ENCODE measurements at places on chromosomes 5 and 9.

GRCh38 chr5:112186401-112186990 is 232.6 kb downstream of the EPB41L4A start:
- peak; percentile 17 for DNase-seq

- no peak for DNase-seq
Observed at GRCh38 chr5:155826611-155827507, 500.1 kb upstream of the SGCD start.

DNA sequence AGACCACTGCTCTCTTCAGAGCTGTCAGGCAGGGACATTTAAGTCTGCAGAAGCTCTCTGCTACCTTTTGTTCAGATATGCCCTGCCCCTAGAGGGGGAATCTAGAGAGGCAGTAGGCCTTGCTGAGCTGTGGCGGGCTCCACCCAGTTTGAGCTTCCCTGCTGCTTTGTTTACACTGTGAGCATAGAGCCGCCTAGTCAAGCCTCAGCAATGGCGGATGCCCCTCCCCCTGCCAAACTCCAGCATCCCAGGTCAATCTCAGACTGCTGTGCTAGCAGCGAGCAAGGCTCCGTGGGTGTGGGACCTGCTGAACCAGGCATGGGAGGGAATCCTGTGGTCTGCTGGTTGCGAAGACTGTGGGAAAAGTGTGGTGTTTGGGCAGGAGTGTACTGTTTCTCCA is 59.9 kb downstream of the CAVIN4 start:
- DNase-seq: no peak

DNA sequence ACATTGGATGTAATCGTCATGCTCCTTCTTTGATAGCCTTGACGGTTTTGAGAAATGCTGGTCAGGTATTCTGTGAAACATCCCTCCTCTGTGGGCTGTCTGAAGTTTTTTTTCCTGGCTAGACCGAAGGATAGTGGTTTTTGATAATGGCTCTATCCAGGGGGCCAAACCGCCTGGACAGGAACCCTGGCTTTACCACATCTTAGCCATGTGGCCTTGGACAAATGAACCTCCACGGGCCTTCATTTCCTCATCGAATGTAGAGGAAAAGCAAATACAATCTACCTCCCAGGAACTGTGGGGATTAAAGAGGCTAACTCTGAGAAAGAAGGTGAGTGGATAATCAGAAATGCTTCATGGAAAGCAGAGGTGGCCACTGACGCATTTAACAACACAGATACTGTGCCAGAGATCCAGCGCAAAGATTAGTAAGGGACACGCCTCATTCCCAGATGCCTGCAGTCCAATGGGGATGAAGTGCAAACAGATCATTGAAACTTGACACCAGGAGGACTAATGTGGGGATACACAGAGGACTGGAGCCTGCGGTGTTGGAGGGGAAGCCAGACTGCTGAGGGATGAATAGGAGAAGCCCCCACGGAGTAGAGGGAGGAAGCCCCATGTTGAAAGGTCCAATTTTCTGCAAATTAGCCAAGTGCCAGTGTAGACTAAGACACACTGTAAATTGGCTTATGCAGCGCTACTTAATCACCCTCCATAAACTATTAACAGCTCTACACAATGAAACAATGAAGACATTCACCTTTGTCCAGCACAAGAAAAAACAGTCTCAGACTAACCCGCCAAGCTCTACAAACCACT is 41.6 kb downstream of the MYO10 start:
- DNase-seq: no peak

DNA sequence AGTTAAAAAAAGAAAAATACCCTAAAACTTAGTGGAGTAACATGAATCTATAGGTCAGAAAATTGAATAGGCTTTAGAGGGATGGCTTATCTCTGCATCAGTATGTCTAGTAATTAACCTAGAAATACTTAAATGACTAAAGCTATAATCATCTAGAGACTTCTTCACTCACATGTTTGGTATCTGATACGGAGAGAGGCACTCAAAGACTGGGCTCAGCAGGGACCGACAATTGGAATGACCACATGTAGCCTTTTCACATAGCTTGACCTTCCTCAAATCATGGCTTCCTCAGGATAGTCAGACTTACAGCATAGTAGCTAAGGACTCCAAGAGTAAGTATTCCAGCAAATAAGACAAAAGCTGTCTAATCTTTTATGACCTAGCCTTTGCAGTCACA is 105.3 kb upstream of the RORB start:
- no peak for DNase-seq

GRCh38 chr5:178203670-178204181 is 607 bp upstream of the HNRNPAB start:
- DNase-seq: no peak

- no peak for DNase-seq
Observed at GRCh38 chr9:88587182-88587581, 52.2 kb downstream of the NXNL2 start.

- DNase-seq: no peak
Observed at GRCh38 chr9:5205071-5205470, 19.6 kb upstream of the INSL6 start.

GRCh38 chr9:8784838-8785237 is 985.3 kb upstream of the DMAC1 start:
- no peak for DNase-seq

GRCh38 chr5:96936431-96937320 is 796 bp downstream of the LNPEP start:
- DNase-seq: peak; percentile 38

DNA sequence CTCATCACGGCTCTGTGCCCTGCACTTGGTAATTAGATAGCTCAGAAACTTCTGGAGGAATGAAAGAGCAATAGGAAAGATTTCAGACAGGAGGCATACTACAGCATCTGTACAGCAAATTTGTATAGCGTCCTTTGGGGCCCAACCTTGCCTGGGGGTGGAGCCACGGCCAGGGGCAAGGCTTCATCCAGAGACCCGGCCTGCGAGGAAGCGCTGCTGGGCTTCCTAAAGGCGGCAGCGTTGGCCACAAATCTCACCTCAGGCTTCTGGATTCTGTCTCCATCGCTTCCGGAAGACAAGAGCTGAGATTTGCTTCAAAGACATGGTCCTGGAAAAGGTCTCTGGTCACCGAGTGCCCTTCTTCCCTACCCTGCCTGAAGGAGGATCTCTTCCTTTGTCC is 12.2 kb upstream of the SPATA31D1 start:
- DNase-seq: no peak

DNA sequence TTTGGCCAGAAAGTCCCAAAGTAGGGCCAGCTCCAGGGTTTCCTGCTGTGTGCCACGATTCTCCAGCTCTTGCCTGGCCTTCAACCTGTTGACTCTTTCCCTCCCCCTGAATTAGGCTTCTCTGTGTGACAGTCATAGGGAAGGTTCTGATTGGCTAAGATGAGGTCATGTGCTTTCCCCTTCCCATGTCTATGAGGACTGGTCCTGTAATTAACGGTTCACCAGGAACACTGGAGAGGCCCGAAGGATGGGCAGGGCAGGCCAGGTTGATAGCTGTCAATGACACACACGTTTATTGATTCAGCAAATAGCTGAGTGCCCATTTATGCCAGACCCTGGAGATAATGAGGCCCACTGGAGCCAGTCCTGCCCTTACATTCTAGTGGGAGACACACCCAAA is 9.0 kb upstream of the PRR7 start:
- no peak for DNase-seq

DNA sequence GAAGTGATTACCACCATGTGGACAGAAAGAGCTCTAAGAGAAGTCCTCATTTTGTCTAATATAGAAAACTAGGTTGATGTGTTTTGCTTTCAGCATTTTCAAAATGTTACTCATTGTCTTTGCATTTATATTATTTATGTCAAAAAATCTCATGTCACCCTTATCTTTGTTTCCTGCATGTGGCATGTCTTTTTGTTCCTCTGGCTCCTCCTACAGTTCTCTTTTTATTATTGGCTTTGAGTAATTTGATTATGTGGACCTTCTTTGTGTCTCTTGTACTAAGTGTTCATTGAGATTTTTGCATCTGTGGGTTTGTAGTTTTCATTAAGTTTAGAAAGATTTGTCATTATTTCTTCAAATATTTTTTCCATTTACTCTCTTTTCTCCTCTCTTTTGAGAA is 58.8 kb downstream of the GNG10 start:
- DNase-seq: no peak

- DNase-seq: no peak
Observed at GRCh38 chr5:178732281-178732680, 1.8 kb upstream of the ZNF354A start.

DNA sequence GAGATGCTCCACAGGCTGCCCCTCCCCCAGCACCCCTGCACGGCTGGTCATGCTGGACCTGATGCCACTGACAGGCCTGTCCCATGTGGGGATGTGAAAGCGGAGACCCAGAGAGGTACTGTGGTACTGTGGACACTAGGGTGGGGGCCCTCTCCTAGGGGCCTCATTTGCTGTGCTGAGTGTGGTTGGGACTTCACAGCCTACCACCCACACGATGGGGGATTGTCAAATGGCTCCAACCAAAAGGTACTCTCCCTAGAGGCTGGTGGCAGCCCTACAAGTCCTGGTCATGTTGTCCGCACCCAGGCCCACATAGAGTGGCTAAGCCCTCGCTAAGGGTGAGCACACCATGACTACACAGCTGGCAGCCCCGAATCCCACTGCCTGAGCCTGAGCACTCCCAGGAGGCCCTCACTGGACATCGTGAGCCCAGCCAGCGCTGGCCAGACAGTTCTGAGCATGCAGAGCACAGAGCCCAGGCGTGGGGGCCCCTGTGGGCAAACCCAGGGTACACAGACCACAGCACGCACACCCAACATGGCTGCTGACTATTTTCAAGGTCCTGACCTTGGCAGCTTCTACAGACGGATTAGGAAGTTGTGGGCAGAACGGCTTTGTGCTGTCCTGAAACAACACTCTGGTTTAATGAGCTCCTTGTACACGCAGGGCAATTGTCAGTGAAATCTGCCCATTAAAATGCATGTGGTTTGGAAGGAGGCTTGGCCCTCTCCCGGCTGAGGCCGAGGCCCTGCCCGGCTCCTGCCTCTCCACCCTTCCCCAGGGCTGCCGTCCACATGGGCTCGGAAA is 214.1 kb downstream of the HSPA4 start:
- DNase-seq: no peak

- DNase-seq: peak; percentile 22
Observed at GRCh38 chr5:109410389-109411148, 795 bp upstream of the PJA2 start.

DNA sequence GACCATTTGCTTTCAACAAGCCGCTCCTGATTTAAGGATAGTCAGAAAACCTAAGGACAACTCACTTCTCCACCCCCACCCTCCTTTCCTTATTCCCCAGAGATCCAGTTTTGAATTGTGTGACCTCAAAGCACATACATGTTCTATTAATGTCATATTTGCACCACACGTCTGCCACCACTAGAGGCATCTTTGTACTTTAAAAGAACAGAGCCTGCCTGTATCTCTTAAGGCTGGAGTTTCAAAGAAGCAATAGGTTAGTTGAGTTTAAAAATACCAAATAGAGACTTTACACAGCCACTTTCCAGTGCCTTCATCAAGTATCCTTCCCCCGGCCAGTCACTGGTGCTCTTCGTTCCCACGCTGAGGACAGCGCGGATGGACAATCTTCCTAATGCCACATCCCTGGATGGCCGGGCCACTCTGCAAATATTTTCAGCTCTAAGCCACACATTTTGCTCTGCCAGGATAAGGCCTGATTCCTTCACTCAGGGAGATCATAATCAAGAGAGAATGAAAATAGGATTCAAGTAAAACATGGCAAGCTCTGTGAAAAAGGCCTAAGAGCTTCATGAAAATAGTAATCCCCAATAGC is 146.3 kb downstream of the SNCAIP start:
- DNase-seq: no peak

- no peak for DNase-seq
Observed at GRCh38 chr5:103589357-103589756, 26.8 kb upstream of the NUDT12 start.

- DNase-seq: no peak
Observed at GRCh38 chr5:143077453-143078103, 307.4 kb downstream of the ARHGAP26 start.

All from CD4-positive, alpha-beta T cell treated with Interleukin-15 for 4 hours (primary cell).